Activated CD8-positive, alpha-beta memory T cell treated with anti-CD3 and anti-CD28 coated beads, Interleukin-2, amount 50 U/mL, for 4 hours (primary cell): ENCODE measurements at places on chromosomes 2 and 18.

GRCh38 chr18:46574743-46575115 is 82.3 kb downstream of the LOXHD1 start:
- DNase-seq: no peak

DNA sequence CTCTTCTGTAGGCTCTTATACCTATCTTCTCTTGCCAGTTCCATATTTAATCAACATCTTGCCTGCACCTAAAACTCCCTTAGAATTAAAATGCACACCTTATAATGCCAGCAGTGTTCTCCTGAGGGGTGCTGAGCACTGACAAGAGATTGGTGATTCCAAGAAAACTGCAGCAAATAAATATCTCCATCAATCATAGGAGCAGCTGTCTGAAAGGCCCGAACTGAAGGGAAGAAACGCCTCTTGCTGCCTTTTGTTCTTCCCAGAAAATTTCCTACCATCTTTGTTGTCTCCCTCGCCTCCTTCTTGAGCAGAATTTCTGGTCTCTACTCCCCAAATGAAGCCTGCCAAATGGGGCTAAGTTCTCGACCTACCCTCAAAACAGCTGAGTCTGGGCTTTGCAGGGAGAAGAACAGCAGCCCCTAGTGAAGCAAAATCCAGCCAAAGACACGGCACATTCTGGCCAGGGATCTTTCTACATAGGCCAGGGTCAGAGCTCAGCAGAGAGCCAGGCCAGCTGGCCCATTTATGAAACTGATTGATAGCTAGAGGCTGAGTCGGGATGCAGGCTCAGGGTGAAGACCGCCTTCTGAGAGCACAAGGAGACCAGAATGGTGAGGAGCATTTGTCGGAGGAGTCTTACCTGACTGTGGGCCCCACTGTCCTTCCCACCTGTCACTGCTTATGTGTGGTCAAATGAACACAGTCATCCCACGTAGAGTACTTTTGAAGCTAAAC is 20.4 kb upstream of the TMEM247 start:
- no peak for DNase-seq

DNA sequence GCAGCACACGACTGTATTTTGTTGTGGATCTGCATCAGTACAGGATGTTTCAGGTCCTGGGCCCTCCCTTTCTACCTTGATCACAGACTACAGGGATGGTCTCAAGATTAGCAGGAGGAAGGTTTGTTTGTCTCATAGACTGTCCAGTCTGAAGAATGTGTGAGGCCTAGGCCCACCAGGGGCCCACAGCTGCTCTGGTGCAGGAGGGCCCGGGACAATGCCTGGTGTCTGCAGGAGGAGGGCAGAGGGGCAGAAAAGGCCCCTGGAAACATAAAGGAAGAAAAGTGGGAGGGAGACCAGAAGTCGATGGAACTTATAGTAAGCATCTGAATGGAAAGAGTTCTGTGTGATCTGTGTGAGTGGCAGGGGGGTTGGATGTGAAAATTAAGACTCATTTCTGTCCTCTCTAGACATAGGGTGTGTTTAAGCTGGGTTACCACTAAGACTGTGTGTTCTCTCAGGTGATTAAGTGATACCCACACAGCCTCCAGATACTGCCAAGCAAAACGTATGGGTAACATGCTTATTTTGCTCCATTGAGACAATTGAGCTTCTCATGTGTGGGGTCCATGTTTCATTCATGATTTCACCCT is 33.4 kb upstream of the LPIN2 start:
- no peak for DNase-seq

- no peak for DNase-seq
These were observed 204.2 kb downstream of the LOXHD1 start for GRCh38 chr18:46452820-46453219.

- no peak for DNase-seq
These were observed 122.7 kb downstream of the VAPA start for GRCh38 chr18:10036479-10036878.

DNA sequence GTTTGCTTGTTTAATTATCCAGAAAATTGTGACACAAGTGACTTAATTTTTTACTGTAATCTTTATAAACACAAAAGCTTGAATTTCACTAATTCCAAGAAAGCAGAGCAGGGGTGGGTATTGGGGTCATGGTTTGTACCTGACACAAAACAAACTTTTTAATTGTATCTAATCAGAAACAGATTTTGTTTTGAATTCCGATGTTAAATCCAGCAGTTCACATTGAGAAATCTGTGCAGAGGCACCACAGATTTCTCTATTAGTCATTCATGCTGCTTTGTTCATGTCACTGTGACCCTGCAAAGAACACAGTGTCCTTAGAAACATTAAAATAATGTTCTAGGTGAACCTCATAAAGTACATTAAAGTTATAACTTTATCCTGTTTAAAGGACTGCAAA is 443.4 kb downstream of the NYAP2 start:
- no peak for DNase-seq

- no peak for DNase-seq
These were observed 142.4 kb downstream of the DDX1 start for GRCh38 chr2:15733867-15734673.

DNA sequence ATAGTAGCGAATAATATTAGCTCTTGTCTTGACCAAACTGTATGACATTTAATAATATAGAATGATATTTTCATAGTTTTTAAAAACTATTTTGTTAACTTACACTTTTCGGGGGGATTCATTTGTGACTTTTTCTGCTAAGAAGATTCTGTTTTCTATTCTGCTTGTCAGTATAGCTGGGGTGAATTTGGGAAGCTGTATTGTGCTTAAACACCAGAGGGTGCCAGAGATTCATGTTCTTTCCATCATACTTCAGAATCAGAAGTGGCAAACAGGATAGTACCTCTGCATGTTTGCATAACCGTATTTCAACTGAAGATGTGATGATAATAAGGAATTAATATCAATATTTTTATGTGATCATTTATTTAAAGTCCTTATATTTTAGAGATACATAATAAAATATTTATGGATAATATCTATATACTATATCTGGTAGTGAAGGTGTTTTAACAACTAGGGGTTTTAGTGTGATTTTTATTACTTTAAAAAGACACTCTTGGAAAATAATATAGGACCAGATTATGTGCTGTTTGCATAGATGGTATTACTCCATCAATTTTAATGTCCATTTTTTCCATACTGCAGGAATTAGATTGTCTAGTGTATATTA is 81.0 kb downstream of the TAF4B start:
- DNase-seq: no peak
